Naive thymus-derived CD8-positive, alpha-beta T cell (primary cell): ENCODE measurements at places on chromosomes 12 and 14.

GRCh38 chr12:62230652-62231051 is 29.6 kb upstream of the USP15 start:
- DNase-seq, result no peak

- no peak for DNase-seq
These were observed 186.7 kb downstream of the ESR2 start for GRCh38 chr14:64107438-64107837.

GRCh38 chr12:40522837-40523236 is 169.4 kb upstream of the CNTN1 start:
- no peak for DNase-seq

GRCh38 chr12:56878010-56878339 is 56.2 kb downstream of the SDR9C7 start:
- DNase-seq, result no peak

DNA sequence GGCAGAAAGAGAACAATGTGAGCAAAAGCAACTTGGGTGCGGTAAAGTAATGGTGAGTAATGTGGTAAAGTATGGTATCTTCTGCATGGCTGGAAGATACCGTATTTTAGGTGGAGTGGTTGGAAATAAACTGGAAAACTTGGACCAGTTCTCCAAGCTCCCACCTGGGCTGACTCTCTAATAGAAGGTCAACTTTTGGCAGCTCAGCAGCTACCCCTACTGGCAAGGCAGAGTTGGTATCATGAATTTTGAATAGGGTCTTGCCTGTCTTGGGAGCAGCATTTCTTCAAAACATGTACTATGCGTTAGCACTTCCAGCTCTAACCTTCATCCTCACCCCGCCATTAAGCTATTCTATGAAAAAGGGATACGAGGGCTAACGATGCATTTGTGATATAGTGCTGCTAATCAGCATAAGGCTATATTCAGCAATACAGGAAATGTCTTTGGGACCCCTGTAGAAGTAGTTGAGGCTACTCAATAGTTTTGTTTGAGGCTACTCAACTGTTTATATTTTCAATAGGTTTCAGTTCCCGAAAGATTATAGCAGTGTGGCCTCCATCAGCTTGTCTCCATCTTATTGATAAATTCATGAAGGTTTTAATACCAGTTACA is 276.3 kb upstream of the FAR2 start:
- DNase-seq, result no peak

GRCh38 chr14:98112194-98112780 is 1159.7 kb downstream of the BCL11B start:
- DNase-seq, result no peak

DNA sequence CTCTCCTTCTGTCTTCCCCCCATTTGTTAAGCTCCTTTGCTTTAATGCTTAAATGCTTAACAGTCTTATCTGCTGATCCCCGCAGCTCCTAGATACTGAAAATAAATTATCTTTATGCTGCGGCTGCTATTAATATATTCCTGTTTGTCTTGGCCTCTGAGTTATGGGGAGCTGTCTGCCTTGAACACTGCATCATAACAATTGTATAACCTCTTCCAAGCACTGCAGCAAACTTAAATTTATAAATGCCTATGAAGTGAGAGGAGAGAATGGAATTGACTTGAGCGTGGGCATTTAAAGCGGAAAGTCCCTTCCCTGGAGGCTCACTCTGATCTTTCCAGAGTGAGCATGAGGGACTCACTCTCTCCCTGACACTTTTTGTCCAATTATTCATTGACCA is 23.1 kb upstream of the DCP1B start:
- DNase-seq, result no peak

GRCh38 chr12:53074283-53074998 is 4.7 kb downstream of the SPRYD3 start:
- no peak for DNase-seq

DNA sequence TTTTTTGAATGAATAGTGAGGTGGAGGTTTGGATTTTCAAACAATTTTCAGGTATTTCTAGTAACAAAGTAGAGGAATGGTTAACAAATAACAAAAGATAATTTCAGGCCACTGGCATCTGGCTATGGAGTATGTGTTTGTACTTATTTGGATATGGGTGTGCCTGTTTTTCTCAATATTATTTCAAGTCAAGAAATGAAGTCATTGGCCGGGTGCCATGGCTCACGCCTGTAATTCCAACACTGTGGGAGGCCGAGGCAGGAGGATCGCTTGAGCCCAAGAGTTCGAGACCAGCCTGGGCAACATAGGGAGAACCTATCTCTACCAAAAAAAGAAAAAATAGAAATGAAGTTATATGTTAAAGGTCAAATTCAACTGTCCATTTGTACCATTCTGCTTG is 13.9 kb downstream of the SLC35E3 start:
- no peak for DNase-seq

DNA sequence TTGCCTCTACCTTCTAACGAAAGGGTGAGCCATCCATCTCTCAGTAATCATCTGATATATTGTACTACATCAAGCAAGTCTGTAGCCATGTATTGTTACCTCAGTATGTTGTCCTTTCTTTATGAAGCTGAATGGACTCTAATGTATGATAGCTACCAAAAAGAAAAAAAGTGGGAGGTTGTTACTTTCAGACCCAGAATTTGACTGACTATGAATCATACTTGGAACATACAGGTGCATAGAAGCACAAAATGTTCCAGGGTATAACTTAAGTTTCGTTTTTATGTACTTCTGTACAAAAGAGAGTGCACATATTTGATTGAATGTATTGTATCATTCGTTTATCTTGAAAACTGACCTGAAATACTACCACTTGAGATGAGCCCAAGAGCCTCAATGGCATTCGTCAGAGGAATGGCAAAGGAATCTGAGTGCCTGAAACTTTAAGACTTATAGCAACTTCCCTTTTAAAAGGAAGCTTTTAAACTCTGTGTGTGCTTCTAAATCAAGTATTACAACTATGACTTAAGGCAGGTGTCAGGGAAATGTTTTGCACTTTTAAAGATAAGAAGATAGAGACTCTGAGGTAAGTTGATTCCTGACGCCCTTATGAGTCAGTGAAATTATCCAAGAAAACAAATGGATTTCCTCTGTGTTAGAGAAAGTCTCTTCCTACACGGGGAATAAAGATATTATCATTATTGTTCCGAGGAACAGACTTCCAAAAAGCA is 951.5 kb downstream of the GALC start:
- DNase-seq, result no peak

GRCh38 chr14:95730126-95730525 is 16.2 kb upstream of the TCL1A start:
- DNase-seq, result no peak

- DNase-seq, result no peak
These were observed 8.4 kb downstream of the GPRC5A start for GRCh38 chr12:12899530-12900380.

DNA sequence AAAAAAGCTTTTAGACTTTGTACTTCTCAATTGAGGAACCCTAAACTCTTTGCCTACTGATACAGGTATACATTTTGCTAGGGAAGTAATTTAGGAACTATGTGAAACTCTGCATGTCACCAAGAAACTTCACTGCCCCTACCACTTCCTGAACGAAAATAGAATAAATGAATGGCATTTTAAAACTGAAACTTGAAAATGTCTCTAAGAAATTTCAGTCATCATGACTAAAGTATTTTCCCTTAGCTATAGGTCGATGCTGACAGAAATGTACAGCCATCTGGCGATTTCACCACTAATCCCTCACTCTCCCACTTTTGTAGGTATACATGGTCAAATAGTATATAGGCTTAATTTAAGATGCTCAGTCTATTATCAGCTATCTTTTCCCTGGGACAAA is 194.9 kb upstream of the SYT10 start:
- DNase-seq, result no peak

DNA sequence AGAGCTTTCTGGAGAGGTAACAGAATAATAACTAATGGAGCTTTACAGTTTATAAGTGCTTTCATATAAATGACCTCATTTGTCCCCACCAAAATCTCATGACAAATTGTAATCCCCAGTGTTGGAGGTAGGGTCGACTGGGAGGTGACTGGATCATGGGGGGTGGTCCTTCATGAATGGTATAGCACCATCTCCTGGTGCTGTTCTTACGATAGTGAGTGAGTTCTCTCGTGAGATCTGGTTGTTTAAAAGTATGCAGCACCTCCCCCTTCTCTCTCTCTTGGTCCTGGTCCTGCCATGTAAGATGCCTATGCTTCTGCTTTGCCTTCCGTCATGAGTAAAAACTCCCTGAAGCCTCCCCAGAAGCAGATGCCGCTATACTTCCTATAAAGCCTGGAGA is 423.3 kb upstream of the GARIN6 start:
- DNase-seq, result no peak

DNA sequence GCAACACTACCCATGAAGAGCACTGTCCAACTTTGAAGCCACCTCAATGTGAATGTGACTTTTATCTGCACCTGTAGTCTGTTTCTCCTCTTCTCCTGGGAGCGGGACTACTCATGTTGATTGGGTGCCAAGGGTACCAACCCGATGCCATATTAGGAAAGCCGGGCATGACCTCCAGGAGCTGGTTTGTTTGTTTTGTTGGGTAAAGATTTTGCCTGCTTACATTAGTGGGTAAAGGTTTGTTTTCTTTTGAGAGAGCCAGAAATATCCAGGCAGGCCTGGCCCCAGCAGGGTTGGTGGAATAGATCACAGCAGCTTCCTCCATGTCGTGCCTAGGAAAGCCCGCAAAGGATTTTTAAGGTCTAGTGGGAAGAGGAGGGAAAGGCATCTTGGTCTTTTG is 19.7 kb upstream of the ITPK1 start:
- no peak for DNase-seq

DNA sequence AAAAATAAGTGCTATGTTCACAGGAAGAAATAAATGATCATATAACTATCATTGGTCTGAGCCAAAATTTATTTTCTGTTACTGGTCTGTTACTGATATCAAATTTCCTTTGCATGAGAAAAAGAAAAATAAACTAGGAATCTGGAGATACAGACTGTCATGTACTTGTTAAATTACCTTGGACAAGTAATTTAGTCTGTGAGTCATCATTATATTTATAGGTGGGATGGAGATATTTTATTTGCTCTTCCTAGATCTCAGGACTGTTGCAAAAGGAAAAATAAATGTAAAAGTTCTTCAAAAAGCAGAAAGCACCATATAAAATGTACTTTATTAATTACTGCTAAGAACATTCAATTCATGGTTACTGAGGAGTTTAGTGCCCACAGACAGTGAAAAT is 174.4 kb downstream of the PTPRO start:
- DNase-seq, result no peak

DNA sequence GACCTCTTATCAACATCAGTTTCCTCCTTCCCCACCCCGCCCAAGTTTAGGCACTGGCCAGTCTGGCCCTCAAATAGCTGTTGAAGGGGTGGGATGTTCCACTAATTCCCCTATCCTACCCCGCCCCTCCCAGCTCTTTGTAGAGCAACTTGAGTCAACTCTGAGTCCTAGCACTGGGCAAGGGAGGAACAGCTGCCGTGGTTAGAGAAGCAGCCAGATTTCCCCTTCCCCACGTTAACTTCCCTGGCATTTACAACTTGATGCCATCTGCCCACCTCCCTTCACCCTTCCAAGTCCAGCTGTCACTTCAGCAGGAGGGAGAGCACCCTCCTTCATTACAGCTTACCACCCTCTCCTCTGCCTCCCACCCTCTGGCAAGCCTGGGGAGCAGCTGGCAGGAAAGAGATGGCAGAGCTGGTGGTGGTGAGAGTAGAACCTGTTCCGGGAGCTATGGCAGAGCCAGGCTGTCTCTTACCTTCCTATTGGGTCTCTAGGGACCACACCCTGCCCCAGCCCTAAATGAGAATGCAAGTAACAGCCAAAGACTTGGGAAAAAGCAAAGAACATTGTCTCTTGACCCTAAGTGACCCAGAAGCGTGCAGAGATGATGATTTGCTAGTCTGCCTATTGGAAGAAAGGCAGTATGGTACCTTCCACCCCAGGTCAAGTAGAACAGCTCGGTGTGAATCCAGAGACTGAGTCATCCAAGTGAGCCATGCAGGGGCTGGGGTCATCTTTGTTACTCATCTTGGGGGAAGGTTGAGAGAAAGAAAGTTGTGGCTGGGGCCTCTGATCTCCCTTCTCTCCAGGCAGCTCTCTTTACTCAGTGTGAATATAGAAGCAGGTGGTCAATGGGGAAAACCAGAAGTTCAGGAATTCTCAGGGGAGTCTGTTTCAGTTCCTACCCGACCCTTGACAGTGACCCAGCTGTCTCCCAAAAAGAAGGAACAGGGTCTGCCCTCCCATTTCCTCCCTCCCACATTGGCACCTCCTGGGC is 1.5 kb downstream of the BLOC1S1 start:
- no peak for DNase-seq

- no peak for DNase-seq
These were observed 3.6 kb upstream of the LGALS3 start for GRCh38 chr14:55125403-55125802.

DNA sequence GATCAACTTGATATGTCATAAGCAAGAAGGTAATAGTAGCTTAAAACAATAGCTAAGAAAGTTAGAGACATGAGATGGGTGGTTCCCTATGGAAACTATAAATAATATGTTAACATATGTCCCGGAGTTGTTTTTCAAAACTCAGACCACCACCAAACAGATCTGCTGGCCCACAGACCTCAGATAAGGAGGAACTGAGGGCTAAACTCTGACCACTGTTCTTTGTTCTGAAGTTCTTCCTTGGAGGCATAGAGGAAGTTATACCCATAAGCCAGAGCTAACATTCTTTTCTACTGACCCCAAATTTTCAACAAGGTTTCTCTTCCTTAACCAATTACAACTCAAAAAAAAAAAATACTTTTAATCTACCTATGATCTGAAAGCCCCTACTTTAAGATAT is 156.1 kb upstream of the FSCB start:
- DNase-seq, result no peak

DNA sequence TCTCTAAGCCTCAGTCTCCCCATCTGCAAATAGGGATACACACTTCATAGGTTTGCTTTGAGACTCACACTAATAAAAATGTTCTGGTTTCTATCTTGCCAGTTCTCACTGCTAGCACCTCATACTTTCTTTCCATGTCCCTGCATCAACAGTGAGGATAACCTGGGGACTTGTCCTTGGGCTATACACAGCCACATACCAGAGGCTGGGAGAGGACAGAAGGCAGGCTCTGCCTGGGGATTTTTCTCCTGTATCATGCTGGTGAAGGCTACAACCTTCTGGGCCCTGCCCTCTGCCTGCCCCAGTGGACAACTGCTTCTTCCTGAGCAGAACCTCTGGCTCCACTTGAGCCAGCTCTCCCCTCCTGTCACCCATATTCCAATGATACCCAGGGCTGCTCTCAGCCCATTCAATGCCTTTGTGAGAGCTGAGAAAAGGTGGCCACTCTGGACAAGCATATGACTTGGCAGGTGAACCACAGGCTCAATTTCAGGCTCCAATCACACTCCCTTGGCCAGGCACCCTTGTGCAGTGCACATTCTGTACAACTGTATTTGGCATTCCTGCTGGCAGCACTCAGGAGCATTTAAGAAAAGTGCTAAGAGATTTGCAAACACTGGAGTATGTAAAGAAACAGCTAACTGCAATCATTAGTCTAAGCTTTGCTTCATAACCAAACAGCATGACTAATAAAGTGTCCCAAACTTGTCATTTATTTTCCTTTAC is 135.8 kb upstream of the VRK1 start:
- DNase-seq, result no peak

- no peak for DNase-seq
These were observed 14.1 kb downstream of the RAB35 start for GRCh38 chr12:120102189-120103043.

GRCh38 chr12:88781909-88782308 is 201.6 kb upstream of the KITLG start:
- no peak for DNase-seq
